ENCODE measurements at places on chromosomes 11 and 22.
A peak's percentile ranks its signal among the peaks of the same experiment; 100 is the strongest.

DNA sequence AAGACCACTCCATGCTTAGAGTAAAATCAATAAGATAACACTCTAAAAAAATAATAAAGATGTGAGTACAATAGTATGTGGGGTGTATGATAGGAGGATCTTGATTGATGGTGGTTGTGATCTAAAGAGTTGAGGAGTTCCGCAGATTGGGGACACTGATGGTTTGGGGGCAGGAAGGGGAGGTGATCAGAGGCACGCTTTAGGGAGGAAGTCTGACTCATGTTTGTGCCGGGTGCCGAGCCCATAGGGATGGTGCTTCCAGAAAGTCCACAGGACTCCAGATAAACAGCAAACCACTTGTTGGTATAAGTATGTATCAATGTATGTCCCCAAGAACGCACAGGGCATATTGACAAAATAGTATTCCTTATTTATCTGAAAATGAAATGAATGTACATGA lies 27.5 kb downstream of the LINC01488 start:
- no peaks in the 10 kb centered on the region for H3K36me3 ChIP-seq
- no peak for DNase-seq
- no peak overlapping the region for H3K4me3 ChIP-seq
- H3K27me3 ChIP-seq = peaks cover 2% of the 10 kb centered on the region
- no peak overlapping the region for H3K27ac ChIP-seq

- no peak overlapping the region for H3K27ac ChIP-seq
- H3K27me3 ChIP-seq = no peaks in the 10 kb centered on the region
- H3K36me3 ChIP-seq = no peaks in the 10 kb centered on the region
- no peak for DNase-seq
- peaks cover 29% of the 10 kb centered on the region for H3K4me1 ChIP-seq
- H3K4me3 ChIP-seq = no peak overlapping the region
Observed at GRCh38 chr22:23220485-23221350, 40.4 kb downstream of the BCR start.

DNA sequence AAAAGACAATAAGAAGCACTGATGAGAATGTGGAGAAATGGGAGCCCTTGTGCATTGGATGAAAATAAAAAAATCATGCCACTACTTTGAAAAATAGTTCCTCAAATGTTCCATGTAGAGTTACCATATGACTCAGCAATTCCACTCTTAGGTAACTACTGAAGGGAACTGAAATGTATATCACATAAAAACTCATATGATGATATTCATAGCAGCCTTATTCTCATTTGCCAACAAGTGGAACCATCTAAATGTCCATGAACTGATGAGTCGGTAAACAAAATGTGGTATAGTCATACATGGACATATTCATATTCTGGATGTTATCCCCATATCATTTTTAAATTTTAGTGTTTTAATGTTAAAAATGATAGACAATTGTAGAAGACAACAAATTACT lies 3.5 kb downstream of the KRTAP5-9 start:
- no peak overlapping the region for H3K4me3 ChIP-seq
- no peaks in the 10 kb centered on the region for H3K27me3 ChIP-seq
- H3K4me1 ChIP-seq = no peaks in the 10 kb centered on the region
- no peaks in the 10 kb centered on the region for H3K36me3 ChIP-seq

DNA sequence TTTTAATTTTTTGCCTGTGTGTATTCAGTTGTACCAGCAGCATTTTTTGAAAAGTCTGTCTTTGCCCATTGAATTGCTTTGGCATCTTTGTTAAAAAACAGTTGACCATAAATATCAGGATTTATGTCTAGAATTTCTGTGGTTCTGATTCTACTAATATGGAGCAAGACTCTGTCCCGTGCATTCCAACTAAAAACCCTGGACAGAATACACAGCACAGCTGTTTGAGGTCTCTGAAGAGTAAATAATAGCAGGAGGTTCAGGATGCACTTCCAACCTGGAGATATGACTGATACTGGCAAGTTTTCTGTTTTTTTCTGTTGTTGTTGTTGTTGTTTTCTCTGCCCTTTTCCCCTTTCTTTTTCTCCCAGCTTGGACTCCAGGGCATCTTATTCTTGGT lies 141.9 kb downstream of the TMEM135 start:
- H3K4me3 ChIP-seq = no peak overlapping the region
- H3K27ac ChIP-seq = no peak overlapping the region
- DNase-seq = no peak
- peaks cover 4% of the 10 kb centered on the region for H3K4me1 ChIP-seq
- H3K27me3 ChIP-seq = no peaks in the 10 kb centered on the region
- peaks cover 2% of the 10 kb centered on the region for H3K36me3 ChIP-seq

GRCh38 chr11:106424111-106424510 lies 346.6 kb downstream of the AASDHPPT start:
- H3K36me3 ChIP-seq = no peaks in the 10 kb centered on the region
- DNase-seq = no peak
- H3K27me3 ChIP-seq = no peaks in the 10 kb centered on the region
- H3K27ac ChIP-seq = no peak overlapping the region
- no peaks in the 10 kb centered on the region for H3K4me1 ChIP-seq

DNA sequence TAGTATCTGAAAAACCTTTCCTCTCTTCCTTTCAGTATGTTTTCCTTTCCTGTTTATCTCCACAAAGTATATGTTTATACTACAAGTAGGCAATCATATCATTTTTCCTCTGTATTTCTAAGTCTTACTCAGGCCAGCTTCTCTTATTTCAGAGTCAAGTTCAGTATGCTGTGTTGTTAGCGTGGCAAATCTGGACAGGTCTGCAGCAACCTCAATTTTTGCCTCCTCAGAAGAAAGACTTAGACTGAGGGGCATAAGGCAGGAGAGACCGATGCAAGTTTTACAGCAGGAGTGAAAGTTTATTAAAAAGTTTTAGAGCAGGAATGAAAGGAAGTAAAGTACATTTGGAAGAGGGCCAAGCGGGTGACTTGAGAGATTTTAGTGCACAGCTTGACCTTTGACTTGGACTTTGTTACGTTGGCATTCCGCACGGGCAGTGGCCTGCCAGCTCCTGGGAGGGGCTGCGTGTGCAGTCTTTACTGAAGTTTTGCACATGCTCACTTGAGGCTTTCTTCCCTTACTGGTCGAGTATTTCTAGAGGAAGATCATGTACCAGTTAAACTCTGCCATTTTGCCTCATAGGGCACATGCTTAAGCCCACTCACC lies 343.2 kb downstream of the NTM start:
- no peak for DNase-seq
- no peaks in the 10 kb centered on the region for H3K4me1 ChIP-seq
- no peaks in the 10 kb centered on the region for H3K27me3 ChIP-seq
- no peak overlapping the region for H3K4me3 ChIP-seq
- no peaks in the 10 kb centered on the region for H3K36me3 ChIP-seq

- peaks cover 20% of the 10 kb centered on the region for H3K36me3 ChIP-seq
- no peaks in the 10 kb centered on the region for H3K27me3 ChIP-seq
- H3K27ac ChIP-seq = no peak overlapping the region
- H3K4me1 ChIP-seq = no peaks in the 10 kb centered on the region
- DNase-seq = no peak
- peak overlapping the region; percentile 63 for H3K4me3 ChIP-seq
Observed at GRCh38 chr11:12762696-12763324, 88.6 kb downstream of the TEAD1 start.

DNA sequence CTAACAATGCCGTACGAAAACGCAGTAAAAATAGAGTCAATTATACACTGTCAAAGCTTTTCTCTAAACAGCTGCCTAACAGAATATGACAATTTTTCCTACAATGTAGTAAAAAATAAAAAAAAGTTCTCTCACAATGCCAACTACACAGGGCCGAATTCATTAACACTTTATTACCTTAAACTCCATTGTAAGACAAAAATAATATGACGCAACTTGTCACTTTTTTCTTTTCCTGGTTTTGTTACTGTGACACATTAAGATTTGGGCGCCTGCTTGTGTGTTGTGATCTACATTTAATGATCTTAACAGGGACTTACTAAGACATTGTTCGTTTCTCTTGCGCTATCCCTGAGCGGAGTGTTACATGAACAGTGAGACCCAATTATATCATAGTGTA lies 204.1 kb downstream of the INSC start:
- no peak for DNase-seq
- H3K27me3 ChIP-seq = no peaks in the 10 kb centered on the region
- no peak overlapping the region for H3K27ac ChIP-seq
- no peak overlapping the region for H3K4me3 ChIP-seq
- no peaks in the 10 kb centered on the region for H3K36me3 ChIP-seq

DNA sequence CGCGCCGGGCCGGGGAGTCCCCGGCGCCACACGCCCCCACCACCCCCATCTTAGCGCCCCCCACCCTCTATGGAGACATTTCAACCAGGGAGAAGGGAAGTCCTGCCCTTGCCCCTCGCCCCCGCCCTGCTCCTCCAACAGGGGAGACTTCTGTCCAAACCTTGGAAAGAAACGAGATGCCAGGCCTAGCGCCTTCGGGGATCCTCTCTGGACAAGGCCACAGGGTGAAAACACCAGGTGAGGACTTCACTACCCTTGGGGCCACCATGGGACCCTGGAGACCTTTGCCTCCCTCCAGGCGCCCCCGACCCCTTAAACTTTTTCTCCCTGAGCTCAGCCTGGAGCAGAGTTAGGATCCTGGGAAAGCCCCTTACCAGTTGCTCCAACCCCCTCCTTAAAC lies 11.6 kb upstream of the NPAS4 start:
- DNase-seq = no peak
- H3K4me1 ChIP-seq = peaks cover 16% of the 10 kb centered on the region
- H3K27ac ChIP-seq = peak overlapping the region; percentile 64
- H3K36me3 ChIP-seq = no peaks in the 10 kb centered on the region
- no peak overlapping the region for H3K4me3 ChIP-seq
- peaks cover 19% of the 10 kb centered on the region for H3K27me3 ChIP-seq

DNA sequence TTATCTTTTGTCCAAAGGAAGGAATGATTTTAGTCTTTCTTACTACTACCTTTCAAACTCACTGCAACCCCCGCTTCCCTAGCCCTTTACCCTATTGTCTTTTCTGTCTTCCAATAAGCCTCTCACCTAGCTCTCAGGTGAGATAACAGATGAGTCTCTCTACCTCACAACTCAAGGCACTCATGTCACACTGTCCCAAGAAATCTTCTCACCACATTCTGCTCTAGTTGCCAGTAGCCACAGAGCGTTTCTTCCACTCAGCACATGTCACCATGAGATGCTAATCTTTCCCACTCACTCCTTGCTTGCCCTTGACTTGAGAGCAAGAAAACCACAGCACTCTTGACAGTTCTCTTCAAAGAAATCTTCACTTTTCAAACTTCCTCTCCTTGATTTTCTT lies 32.7 kb upstream of the TMEM41B start:
- no peaks in the 10 kb centered on the region for H3K27me3 ChIP-seq
- no peak for DNase-seq
- no peaks in the 10 kb centered on the region for H3K4me1 ChIP-seq
- no peaks in the 10 kb centered on the region for H3K36me3 ChIP-seq
- H3K4me3 ChIP-seq = no peak overlapping the region

DNA sequence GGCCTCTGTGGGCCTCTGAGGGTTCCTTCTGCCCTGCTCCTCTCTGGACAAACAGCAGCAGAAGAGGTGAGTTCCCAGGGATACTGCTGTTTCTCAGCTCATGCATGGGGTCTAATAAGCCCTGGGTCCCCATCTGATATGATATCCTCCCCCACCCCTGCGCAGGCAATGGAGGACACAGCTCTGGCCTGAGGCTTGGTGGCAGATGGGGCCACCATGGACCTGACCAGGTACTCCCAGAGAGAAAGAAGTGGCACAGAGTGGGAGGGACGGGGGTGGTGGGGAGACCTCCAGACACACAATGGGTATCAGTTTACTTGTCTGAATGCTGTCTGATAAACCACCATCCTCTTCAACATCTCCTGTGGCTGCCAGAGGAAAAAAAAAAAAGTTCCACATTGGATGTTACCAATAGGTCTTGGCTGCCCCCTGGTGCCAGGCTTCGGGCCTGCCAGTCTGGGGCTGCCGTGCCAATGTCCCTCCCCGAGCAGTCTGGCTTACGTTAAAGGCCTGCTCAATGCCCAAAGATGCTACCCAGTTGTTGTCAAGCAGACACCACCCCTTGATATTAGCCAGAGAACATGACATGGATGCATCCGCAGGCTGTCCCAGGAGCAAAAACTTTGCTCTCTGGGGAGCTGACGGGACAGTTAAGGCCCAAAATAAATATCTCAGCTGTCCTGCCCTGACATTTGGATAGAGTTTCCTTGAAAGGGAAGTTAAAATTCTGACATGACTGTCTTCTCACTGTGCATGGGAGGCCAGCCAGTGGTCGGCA lies 27.9 kb upstream of the ABCC8 start:
- no peak overlapping the region for H3K27ac ChIP-seq
- H3K36me3 ChIP-seq = no peaks in the 10 kb centered on the region
- no peak overlapping the region for H3K4me3 ChIP-seq

- H3K4me1 ChIP-seq = no peaks in the 10 kb centered on the region
- H3K27ac ChIP-seq = no peak overlapping the region
- peaks cover 25% of the 10 kb centered on the region for H3K36me3 ChIP-seq
Observed at GRCh38 chr22:27995801-27996528, 76.9 kb upstream of the PITPNB start.

DNA sequence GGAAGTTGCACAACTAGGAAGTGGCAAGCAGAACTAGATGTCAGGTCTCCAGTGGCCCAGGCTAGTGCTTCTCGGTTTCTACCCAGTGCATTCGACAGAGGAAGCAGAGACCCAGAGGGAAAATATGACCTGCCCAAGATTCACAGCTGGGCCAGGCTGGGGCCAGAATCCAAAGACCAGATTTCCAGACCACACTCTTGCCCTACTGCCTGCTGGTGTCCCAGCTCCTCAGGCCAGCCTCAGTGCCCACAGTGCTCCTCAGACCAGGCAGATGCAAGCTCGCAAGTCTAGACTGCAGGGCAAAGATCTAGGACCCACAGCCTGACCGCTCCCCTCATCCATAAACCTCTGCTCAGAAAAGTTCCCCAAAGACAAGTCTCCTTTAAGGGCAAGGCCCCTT lies 262.6 kb downstream of the BUD13 start:
- H3K36me3 ChIP-seq = no peaks in the 10 kb centered on the region
- H3K27ac ChIP-seq = no peak overlapping the region
- no peak overlapping the region for H3K4me3 ChIP-seq
- H3K27me3 ChIP-seq = peaks cover 2% of the 10 kb centered on the region
- no peak for DNase-seq
- H3K4me1 ChIP-seq = peaks cover 9% of the 10 kb centered on the region

GRCh38 chr11:108541531-108541930 lies 43.3 kb upstream of the POGLUT3 start:
- no peaks in the 10 kb centered on the region for H3K27me3 ChIP-seq
- H3K27ac ChIP-seq = no peak overlapping the region
- no peaks in the 10 kb centered on the region for H3K36me3 ChIP-seq
- no peak for DNase-seq

- DNase-seq = no peak
- H3K36me3 ChIP-seq = peaks cover 2% of the 10 kb centered on the region
- H3K4me3 ChIP-seq = no peak overlapping the region
Observed at GRCh38 chr11:17008099-17008498, 6.1 kb downstream of the PLEKHA7 start.

GRCh38 chr11:72683782-72684200 lies 9.6 kb upstream of the PDE2A start:
- H3K27me3 ChIP-seq = peaks cover 4% of the 10 kb centered on the region
- H3K36me3 ChIP-seq = peaks cover 3% of the 10 kb centered on the region
- no peak overlapping the region for H3K27ac ChIP-seq
